ENCODE measurements at places on chromosomes 6 and 20. TPM values are rescaled to one million over a fixed set of nuclear protein-coding genes. Genes with fewer than 3 reads are reported as not detected.

GRCh38 chr6:27144740-27145079, 102.8 kb upstream of the PRSS16 start:
- no peak for DNase-seq

GRCh38 chr20:47796971-47797370, 11.7 kb upstream of the SULF2 start:
- DNase-seq: no peak

DNA sequence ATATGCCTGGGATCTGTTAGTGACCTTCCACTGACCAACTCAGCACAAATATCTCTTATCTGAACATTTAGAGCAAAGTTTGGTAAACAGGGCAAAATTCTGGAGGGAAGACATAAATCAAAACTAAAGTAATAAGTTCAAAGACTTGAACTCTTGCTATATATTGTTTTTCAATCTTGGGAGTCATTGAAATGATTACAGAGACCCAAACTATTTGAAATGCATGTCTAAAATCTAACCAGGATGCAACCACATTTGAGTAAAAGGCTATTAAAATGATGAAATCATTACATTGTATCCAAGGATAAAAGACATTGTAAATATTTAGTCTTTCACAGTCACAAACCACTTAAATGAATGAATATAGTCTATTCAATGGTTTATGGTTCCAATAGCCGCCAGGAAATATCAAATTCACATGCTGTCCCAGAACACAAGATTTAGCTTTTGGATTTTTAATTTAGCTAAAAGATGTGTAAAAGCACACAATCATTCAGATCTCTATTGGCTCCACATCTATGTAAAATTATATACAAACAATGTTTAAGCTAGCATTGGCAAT, 256.6 kb upstream of the EPHA7 start:
- DNase-seq: no peak

GRCh38 chr6:116127771-116128493, 2.0 kb upstream of the COL10A1 start:
- no peak for DNase-seq

PBOV1 gene
- not detected for total RNA-seq

TRIM10 gene
- not detected for total RNA-seq

BMP2 gene
- 3.4 TPM for total RNA-seq

CDSN gene
- not detected for total RNA-seq

DNA sequence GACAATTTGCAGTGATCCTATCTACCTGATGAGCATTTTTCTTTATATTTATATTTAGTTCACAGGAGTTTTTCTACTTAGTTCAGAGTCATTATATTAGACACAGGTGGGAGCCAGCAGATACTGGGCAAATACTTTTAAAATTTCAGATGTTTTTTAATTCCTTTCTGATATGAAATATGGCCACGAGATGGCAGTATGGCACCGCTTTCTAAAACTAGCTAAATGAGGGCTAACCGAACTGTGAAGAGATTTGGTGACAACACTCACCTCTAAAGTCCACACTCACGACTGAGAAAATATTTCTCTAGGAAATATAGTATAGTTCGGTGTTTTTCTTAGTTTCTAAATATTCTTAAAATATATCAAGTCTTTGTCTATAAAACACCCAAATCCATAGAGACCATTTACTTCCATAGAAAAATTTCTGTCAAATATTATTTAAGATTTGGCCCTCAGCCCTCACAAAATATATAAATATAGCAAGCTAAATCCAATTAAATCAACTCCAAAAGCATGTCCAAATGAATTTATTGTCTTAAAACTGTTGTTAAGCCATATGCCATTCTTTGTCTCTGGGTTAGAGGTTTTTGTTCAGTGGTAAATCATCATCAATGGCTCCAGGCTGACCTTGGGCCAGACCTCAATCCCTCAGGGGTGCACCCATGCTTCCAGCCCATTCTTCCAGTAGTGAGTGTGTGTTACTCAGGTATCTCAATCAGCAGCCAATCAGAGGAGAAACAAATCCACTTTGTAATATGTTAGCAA, 63.6 kb downstream of the HUS1B start:
- peak; percentile 33 for DNase-seq

DNA sequence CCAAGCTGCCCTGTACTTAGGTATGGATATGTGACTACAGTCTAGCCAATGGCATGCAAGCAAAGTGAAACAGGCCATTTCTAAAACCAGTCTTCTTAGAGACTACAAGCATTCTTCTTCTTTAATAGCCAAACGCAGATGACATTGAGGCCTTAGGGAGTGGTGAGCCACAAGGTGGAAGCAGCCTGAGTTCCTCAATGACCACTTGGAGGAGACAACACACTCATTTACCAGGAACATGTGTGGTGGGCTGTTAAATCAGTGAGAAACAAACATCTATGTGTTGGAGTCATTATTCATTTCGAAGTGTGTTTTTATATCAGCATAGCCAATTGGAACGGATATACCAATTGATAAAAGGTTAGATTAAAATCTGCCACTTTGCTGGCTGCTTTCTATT, 122.0 kb downstream of the GFRAL start:
- no peak for DNase-seq

RSPO3 gene
- 7.6 TPM for total RNA-seq

DNA sequence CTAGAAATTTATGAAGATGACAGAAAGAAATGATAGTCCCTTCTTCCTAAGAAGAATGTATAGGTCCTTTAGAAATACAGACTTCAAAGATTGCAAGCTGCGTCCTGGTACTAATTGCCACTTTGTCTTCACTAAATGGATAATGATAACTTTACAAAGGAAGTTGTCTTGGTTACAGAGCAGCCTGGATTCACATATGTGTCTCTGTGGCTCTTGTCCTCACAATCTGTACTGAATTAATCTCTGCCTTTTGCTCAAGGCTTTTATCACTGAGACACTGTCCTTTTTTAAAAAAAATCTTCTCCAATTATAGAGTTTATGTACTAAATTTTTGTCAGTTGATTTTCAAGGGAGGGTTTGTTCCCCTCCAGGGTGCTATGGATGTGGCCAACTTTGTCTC, 17.5 kb upstream of the MRAP2 start:
- no peak for DNase-seq

POM121L2 gene
- not detected for total RNA-seq

DNA sequence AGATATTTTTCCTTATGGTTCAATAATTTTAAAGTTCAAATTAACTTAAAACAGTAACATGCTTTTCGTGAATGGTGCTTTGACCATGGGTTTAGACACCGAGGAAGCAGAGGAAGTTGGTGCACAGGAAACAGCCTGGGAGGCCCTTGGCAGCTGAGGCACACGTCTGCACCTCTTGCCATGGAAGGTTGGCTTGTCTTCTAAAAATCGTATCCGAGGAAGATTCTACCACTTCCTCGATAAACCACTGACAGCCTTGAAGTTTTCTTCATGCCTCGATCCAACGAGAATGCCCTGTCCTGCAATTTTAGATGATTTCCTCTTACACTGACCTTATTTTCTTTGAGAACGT, 12.2 kb downstream of the DLL1 start:
- no peak for DNase-seq

SLC26A8 gene
- 0.11 TPM for total RNA-seq

GRCh38 chr6:11681770-11682169, 96.8 kb downstream of the ADTRP start:
- no peak for DNase-seq

RIPK1 gene
- 17.9 TPM for total RNA-seq

- no peak for DNase-seq
Measured at GRCh38 chr6:130054725-130055124, 36.3 kb downstream of the L3MBTL3 start.

DNA sequence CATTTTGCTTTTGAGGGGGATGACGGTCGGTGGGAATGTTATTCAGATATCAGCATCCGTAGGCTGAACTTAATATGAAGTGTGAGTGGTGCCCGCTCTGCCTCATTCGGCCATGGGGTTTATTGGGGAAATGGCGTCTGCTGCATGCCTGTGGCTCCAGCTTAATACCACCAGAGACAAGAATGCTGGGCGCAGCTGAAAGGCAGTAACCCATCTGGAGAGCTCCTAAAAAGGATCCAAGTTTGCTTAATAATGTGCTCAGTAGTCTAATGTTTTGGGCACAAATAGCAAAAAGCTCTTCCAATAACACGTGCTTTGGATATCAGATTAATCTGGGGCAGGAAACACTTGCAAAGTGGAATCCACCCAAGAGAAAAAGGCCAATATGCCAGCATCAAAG, 273.0 kb upstream of the TAB2 start:
- DNase-seq: no peak

DNA sequence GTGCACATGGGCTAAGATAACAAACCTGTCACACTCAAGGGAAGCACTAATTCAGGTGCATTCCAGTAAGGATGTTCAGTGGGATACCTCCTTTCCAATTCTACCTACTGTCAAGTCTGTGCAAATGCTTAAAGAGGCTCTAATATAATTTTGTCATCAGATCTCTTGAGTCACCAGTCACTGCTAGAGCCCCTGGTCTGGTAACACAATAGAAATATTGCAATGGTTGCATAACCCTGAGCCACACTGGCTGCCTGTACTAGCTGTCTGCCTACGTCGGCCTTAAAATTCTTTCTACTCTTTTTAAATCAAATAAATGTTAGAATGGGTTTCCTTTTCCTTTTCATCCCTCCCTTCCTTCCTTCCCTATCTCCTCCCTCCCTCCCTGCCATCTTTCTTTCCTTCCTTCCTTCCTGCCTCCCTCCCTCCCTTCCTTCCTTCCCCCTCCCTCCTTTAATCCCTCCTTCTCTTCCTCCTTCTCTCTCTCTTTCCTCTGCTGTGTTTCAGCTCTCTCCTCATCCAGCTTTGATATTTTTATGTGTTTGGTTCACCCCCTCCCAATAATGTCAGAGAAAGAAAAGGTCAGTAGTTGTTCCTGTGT, 28.1 kb upstream of the OLIG3 start:
- no peak for DNase-seq

GRCh38 chr20:34558320-34559218, at the start of gene MAP1LC3A:
TSS of gene MAP1LC3A (plus strand) at chr20:34558718. CDS start at chr20:34558869, 151 bp downstream.
- peak; percentile 92 for DNase-seq

- no peak for DNase-seq
Measured at GRCh38 chr6:39471954-39472659, 149.6 kb upstream of the KCNK16 start.

TENT5A gene
- total RNA-seq: 4.4 TPM

GRCh38 chr6:110357664-110358552, at the start of gene METTL24:
TSS of gene METTL24 (minus strand) at chr6:110358349. CDS start at chr6:110358272, 77 bp downstream.
- no peak for DNase-seq

DNA sequence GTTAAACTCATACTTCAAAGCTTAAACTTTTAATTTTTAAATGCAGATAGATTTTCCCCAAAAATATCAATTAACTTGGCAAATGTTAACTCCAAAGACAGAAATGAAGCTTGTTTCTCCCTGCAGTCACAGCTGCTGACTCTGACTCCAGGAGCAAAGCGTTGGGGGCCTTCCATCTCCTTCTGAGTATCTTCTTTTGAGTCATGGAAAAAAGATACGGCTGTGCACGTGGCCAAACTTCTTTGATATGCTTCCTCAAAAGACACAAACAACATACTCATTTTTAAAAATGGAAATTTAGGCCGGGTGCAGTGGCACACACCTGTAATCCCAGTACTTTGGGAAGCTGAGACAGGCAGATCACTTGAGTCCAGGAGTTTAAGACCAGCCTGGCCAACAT, 28.3 kb downstream of the KIF16B start:
- DNase-seq: no peak

DNA sequence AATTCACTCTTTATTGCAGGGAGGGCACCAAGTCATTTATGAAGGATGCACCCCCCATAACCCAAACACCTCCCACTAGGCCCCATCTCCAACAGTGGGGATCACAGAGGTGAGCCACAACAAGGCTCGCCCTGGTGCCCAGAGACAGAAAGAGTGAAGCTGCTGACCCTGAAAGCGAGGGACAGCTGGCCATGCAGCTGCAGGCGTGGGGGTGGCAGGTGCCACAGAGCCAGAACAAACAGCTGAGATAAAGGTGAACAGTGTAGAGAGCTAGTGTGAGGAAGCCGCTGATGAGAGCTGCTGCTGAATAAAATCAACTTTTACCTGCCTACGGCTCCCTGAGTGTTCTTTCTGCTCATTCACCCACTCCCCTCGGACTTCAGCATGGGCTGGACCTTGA, 18.8 kb upstream of the RGS17 start:
- no peak for DNase-seq

LMBRD1 gene
- 89.9 TPM for total RNA-seq

GRCh38 chr6:97697456-97697855, 414.4 kb upstream of the MMS22L start:
- DNase-seq: no peak

ENPP1 gene
- total RNA-seq: 8.3 TPM

SEL1L2 gene
- total RNA-seq: not detected

GRCh38 chr20:2564406-2564805, 28.0 kb downstream of the TMC2 start:
- DNase-seq: no peak

- DNase-seq: peak; percentile 55
Measured at GRCh38 chr6:32852844-32853540, 512 bp downstream of the TAP1 start.

DPPA5 gene
- total RNA-seq: not detected

Data from adrenal gland (tissue), 19 donors.